ENCODE measurements at places on chromosomes 13 and 19.

DNA sequence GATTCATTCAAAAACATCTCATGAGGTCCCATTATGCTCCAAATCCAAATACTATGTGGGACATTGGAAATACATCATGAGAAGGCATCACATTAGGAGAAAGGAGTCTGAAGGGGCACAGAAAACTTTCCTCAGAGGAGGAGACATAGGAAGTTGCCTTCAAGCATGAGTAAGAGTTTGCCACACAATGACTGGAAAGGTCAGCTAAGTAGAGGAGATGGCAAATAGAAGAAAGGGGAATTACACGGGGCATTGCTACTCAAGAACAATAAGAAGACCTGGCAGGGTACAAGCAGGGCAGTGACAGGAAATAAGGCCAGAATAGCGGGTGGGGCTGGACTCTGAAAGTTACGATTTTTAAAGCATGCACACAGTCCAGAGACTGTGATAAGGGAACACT, 231.6 kb downstream of the SPRY2 start:
- no peak for DNase-seq

DNA sequence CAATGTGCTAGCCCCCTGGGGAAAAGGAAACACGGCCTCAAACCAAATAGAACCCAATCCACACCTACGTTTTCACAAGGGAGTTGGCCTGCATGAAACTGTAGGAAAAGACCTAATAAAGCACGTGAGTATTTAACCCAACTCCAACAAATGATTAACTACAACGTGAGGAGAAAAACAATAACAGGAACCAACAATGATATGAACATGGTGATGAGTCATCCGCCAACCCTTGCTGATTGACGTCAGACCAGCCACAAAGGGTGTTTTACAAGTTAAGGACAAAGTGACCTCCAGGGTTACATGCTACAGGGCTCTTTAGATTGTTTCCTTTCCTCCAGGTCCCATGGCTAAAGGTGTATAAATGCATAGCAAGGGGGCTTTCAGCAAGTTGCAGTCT, 460.5 kb downstream of the COG6 start:
- no peak for DNase-seq

DNA sequence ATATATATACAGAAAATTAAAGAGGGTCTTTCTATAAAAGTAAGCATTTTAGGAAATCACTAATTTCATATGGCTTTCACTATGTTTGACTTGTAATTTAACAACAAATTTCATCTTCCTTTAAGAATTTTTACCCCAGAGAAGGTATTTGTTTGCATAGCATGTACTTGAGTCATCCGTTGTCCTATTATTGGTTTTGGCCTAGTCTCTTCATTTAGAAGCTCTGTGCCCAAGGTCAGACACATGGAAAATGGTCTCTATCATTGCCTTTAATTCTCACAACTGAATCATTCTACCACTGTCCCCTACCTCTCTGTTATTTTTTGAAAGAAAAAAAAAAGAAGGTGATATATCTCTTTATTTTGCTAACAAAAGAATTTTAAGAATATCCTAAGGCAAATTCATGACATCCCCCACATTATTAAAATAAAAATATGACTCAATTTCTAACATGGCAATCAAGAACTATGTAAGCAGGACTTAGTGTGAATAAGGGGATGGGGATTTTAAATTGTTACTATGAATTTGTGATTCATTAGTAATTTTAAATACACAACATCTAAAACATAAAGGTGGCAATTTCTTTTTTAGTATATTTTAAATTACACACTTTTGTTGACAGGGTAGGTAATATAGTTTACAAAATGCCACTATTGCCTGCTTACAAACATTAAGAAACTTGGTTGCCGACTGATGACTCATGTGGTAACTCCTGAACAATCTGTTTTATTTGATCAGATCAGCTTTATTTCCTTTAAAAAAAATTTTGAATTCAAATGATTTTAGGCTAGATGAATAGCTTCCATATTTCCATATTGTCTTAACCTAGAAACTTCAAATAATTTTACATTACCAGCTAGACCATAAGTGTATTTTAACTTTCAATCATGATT, 13.9 kb downstream of the SLITRK5 start:
- DNase-seq: no peak

GRCh38 chr19:57141699-57142098, 3.3 kb downstream of the ZIM3 start:
- DNase-seq: no peak

DNA sequence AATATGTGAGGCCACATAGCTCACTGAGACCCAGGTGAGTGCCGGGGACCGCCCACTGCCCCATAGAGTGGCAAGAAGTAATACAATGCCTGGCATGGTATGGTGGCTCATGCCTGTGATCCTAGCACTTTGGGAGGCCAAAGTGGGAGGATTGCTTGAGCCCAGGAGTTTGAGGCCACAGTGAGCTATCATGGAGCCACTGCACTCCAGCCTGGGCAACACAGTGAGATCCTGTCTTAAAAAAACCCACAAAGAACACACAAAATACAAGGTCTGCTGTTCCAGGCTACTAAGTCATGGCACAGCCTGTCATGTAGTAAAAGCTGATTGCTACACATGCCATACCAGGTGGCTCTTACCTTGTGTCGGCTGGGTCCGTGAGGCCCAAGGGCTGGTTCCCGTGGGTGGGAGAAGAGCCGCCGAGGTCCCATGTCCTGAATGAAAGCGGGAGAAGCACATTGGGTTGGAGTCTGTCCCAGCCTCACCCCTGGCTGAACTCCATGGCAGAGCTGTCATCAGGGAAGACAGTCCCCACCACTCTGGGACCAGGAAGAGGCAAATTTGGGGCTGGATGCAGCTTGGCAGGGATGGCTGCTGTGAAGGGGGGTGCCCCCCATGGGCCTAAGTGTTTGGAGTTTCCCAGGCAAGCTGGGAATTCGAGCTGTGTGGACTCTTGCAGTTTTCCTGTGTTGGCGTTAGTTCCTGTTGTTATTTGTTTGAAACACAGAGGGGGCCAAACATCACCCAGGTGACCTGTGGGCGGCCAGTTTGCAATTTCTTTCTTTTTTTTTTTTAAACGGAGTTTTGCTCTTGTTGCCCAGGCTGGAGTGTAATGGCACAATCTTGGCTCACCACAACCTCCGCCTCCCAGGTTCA, 3.2 kb upstream of the FDX2 start:
- no peak for DNase-seq

GRCh38 chr13:76656056-76656455, 230.1 kb downstream of the KCTD12 start:
- DNase-seq: no peak

DNA sequence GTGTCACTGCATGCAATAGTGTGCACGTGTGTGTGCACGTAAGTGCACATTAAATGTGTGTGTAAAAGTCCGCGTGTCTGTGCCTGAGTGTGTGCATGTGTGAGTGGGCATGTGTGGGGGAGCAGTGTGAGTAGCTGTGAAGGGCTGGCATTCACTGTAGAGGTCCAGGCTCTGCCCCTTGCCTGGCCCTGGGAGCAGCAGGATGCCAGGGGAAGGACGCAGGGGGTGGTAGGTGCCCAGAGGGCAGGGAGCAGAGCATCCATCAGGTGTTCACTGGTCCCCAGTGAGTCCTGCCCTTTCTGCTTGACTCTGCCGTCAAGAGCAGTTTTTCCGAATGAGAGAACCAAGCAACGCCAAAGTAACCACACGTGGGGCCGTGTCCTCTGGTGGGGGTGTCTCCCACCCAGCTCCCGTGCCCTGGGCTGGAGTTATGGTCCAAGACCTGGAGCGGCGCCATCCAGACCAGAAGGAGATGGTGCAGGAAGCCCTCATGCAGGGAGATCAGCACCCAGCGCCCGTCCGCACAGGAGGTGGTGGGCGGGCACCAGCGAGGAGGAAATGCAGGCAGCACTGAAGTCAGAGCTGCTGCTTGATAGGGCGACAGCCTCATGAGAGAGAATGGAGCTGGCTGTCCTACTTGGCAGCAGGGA, 68.5 kb downstream of the TEX29 start:
- DNase-seq: no peak
